M059J (cell line): ENCODE measurements at places on chromosomes 12 and 14.

DNA sequence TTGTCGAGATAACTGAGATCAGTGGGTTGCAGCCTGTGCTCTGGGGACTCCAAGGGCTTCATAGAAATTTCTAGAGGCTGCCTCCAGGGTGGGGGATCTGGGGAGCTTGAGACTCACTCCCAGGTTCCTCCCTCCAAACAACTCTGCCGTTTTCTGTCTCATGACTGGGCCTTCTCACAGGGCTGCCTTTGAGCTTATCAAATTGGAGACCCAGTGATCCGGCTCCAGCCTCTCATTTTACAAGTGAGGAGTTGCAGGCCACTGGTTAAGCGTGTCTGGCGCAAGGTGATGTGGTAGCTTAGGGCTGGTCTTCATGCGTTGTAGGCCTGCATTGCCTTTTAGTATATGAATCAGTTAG is 85.8 kb downstream of the SLC25A47 start:
- no peak for DNase-seq

- DNase-seq: no peak
Observed at GRCh38 chr14:36408388-36408787, 88.0 kb upstream of the MBIP start.

DNA sequence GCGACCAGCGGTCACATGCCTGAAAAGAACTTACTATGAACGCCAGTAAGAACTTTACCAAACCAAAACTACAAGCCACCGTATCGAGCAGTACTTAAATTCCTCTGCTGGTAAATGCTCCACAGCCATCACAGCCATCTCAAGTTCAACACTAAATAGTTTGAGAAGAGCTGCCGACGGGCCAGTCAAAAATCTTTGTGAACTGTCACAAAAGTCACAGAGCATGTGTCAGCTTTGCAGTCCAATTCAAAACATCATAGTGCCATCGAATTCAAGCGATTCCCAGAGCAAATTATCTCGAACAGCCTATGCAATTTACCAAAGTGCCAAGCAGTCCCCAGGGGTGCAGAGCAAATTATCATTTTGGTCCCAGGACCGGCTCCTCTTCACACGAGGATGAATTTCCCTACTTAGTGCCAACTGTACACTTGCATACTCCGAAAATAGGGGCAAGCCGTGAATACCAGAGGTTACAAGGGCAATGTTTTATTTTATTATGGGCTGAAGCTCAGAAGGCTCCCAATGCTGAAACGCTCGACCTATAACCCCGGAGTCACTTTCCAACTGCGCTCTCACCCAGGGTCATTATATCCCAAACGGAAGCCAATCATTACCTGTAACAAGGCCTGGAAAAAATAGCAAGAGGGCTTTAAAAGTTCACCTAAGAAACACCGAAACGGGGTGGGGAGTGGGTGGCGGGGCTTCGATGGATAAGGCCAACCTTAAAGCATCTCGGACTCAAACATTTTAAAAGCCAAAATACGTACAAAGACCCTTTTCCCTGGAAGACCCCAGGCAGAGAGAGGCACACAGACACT is 1.1 kb downstream of the LRP6 start:
- peak; percentile 47 for DNase-seq

DNA sequence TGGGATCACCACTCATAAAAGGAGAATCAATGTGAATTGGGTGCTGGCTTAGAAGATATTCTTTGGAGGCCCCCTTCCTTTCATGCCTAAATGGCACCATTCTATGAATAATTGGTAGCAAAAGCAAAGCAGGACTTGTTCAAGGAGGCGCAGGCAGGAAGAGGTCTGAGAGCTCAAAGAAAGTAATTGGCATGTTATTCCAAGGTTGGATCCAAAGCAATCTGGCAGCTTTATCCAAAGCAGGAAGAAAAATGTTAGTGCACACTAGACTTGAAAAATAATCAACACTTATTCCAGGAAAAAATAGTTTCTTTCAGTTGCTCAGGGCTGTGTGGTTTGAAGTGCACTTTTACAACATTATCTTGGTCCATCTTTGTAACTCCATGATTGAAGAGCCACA is 326.4 kb downstream of the NUAK1 start:
- no peak for DNase-seq

- peak; percentile 32 for DNase-seq
Observed at GRCh38 chr12:113090740-113091139, 34.2 kb downstream of the DTX1 start.

- no peak for DNase-seq
Observed at GRCh38 chr12:111034083-111034885, 113.9 kb upstream of the MYL2 start.

GRCh38 chr12:80622271-80622670 is 85.2 kb upstream of the MYF6 start:
- DNase-seq: peak; percentile 48

GRCh38 chr12:68957273-68957672 is 24.3 kb upstream of the CPM start:
- DNase-seq: no peak

- DNase-seq: no peak
Observed at GRCh38 chr12:54126029-54126695, 62.6 kb downstream of the SMUG1 start.

DNA sequence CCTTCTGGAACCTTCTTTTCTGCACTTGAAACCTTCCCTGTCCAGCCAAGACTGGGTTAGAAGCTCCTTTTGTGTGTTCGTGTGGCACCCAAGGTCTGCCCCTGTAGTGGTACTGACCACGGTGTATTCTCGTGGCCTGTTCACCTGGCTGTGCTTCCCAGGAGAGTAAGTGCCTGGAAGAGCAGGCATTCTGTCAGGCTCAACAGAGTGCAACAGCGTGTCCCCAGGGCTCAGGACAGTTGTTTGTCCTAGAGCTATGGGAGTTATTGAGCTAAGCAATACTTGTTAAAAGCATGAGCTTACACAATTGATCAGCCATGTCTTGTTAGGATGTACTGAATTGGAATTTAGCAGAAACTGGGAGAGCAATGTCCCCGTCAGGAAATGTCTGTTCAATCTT is 12.9 kb upstream of the SLC38A2 start:
- no peak for DNase-seq

- no peak for DNase-seq
Observed at GRCh38 chr14:104285508-104285840, 147.1 kb downstream of the KIF26A start.

GRCh38 chr12:37543131-37543965 is 773.2 kb upstream of the ALG10B start:
- DNase-seq: no peak

DNA sequence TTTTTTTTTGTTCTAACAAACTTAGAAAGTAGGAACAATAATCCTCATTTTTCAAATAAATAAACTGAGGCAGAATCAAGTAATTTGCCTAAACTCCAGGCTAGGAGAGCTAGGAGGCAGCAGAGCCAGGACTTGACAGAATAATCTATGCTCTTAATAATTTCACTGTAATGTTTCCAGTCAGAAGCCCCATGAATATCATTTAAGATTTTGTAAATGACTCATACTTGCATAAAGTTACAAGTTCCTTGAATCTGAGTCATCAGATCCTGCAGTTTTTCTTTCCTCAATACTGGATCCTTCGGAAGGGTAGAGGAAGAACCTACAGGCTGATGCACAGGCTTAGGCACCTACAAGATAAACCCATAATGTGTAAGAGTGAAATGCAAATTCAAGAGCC is 29.0 kb downstream of the CAPRIN2 start:
- DNase-seq: peak; percentile 77

- DNase-seq: no peak
Observed at GRCh38 chr14:89807151-89807550, 147.4 kb downstream of the EFCAB11 start.

DNA sequence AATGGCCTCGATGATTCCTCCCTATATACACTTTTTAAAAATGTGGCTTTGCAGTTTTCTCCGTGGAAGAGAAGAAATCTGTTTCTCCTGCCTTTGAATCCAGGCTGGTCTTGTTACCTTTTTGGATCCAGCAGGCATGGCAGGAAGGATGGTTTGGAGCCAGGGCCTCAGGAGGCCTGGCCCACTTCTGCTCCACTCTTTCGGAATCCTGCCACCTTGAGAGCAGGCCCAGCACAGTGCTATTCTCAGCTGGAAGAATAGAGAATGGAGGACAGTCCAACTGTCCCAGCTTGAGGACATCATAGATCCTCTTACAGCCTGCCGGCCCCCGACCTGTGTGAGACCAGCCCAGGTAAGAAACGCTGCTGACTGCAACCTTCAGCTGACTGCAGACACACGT is 421.5 kb downstream of the FUT8 start:
- DNase-seq: no peak

DNA sequence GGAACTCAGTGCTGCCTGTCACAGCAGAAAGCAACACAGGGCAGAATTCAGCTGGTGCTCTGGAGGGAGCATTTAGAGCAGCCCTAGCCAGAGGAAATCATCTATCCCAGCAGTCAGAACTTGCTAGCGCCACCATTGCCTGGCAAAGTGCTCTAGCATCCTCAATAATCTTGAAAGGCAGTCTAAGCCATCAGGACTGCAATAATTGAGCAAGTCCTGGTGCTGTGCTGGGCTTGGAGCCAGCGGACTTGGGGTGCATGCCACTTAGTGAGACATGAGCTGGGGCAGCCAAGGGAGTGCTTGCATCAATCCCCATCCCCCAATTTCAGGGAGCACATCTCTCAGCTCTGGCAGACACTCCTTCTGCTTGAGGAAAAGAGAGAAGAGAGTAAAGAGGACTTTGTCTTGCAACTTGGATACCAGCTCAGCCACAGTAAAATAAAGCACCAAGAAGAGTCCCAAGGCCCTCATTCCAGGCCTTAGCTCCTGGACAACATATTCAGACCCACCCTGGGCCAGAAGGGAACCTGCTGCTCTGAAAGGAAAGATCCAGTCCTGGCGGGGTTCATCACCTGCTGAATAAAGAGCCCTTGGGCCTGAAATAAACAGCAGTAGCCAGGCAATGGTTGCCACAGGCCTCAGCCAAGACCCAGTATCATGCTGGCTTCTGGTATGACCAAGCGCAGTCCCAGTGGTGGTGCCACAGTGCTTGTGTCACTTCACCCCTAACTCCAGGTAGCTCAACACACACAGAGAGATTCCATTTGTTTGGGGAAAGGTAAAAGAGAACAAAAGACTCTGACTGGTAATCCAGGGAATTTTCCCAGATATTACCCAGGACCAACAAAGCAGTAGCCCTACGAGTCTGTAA is 44.5 kb upstream of the ZDHHC17 start:
- DNase-seq: peak; percentile 82
